ENCODE measurements at places on chromosomes 12 and 14. TPM values are rescaled to one million over a fixed set of nuclear protein-coding genes. Genes with fewer than 3 reads are reported as not detected.

Gene DEPDC4
- 0.71 TPM for total RNA-seq

Gene NOVA1
- total RNA-seq = 1.4 TPM

Gene EPS8
- total RNA-seq = 87.8 TPM

Gene EIF2S3B
- total RNA-seq = 16.2 TPM

Gene SYNDIG1L
- not detected for total RNA-seq

Gene ALDH1L2
- 44.7 TPM for total RNA-seq

Gene PPP1R12A
- total RNA-seq = 123 TPM

Gene KLHL33
- 0.18 TPM for total RNA-seq

Gene ACSS3
- total RNA-seq = 22.3 TPM

Gene FOXN4
- total RNA-seq = not detected

Gene FIGNL2
- under 0.01 TPM for total RNA-seq

Gene IL26
- not detected for total RNA-seq

Gene ETFBKMT
- total RNA-seq = 3.2 TPM

Data from smooth muscle cell of bladder (primary cell).